ENCODE measurements at places on chromosomes 12 and 14. TPM values are rescaled to one million over a fixed set of nuclear protein-coding genes. Genes with fewer than 3 reads are reported as not detected.

GRCh38 chr14:64725261-64725815 lies 21.1 kb downstream of the PLEKHG3 start:
- peaks cover 57% of the 10 kb centered on the region for H3K4me1 ChIP-seq
- no peaks in the 10 kb centered on the region for H3K27me3 ChIP-seq
- H3K36me3 ChIP-seq = peaks cover 25% of the 10 kb centered on the region
- no peak for DNase-seq
- no peak overlapping the region for H3K4me3 ChIP-seq
- H3K27ac ChIP-seq = peak overlapping the region; percentile 1

GRCh38 chr14:51157012-51157411 lies 62.1 kb upstream of the TRIM9 start:
- H3K4me3 ChIP-seq = no peak overlapping the region
- H3K27ac ChIP-seq = no peak overlapping the region
- no peak for DNase-seq
- no peaks in the 10 kb centered on the region for H3K36me3 ChIP-seq
- H3K27me3 ChIP-seq = no peaks in the 10 kb centered on the region

DNA sequence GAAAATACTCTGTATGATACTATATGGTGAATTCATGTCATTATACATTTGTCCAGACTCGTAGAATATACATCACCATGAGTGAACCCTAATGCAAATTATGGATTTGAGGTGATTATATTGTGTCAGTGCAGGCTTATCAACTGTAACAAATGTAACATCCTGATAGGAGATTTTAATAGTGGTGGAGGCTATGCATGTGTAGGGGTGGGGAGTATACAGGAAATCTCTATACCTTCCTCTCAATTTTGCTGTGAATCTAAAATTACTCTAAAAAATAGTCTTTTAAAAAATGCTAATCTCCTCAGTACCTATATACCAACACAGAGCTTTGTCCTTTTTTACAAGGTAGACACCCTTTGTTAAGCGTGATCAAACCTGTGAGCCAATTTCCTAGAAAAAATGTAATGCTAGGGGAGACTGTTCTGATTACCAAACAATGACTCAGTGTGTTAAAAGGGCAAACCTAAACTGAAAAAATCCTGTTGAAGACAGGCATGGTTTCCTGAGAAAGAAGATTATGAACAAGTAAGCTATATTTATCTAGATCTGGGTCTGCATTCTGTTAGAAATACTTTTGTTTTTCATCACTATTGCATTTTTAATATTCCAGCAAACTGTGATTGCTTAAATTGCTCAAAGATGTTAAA lies 170.9 kb downstream of the DUSP6 start:
- H3K4me1 ChIP-seq = peaks cover 3% of the 10 kb centered on the region
- H3K36me3 ChIP-seq = no peaks in the 10 kb centered on the region

GRCh38 chr14:21197418-21198205 lies 41.7 kb upstream of the OR5AU1 start:
- no peaks in the 10 kb centered on the region for H3K27me3 ChIP-seq
- no peak overlapping the region for H3K27ac ChIP-seq
- no peaks in the 10 kb centered on the region for H3K4me1 ChIP-seq
- H3K4me3 ChIP-seq = no peak overlapping the region
- DNase-seq = no peak
- H3K36me3 ChIP-seq = no peaks in the 10 kb centered on the region

DNA sequence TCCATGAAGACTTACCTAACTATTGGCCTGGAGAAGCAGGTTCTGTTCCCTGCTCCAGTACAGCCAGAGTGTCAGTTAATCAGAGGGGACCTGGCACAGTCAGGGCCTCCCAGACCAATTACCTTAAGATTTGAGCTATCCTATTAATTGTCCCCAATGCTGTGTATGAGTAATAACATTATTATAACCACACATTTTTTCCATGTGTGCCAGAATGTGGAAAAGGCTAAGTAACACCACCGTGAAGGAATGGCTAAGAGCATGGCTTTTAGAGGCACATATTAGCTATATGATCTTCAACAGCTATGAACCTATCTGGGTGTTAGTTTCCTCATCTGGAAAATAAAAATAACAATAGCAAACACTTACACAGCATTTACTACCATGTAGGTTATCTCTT lies 111.1 kb upstream of the RAP1B start:
- H3K27me3 ChIP-seq = no peaks in the 10 kb centered on the region
- no peaks in the 10 kb centered on the region for H3K36me3 ChIP-seq
- no peak overlapping the region for H3K4me3 ChIP-seq
- H3K27ac ChIP-seq = no peak overlapping the region
- no peak for DNase-seq

DNA sequence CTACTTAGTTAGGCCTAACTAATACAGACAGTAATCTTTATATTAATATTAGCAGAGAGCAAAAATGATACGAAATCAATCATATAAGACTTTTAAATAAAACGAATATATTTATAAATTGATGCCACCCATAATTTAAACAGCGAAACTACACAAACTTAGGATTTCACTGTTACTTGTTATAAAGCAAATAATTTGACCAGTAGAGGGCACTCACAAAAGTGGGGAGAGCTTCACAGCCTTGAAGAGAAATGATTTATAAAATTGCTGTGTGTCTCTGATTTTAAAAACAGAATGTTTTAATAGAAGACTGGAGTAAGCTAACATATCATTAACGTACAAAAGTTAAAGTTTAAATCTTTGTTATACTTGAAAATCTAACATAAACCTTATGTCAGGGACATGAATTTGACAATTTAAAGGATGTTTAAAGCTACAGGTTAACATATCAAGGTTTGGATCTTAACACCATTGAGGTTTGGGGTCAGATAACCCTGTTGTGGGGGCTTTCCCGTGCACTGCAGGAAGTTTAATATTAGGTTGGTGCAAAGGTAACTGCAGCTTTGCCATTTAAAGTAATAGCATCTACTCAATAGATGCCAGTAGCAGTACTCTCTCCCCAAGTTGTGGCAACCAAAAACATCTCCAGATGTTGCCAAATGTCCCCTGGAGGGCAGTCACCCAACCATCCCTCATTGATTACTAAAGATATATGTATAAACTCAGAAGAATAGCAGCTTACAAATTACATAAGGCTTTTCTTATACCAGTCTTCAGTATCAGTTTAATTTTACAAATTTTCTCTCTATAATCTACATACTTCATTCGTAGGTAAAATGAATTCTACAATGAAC lies 9.3 kb downstream of the KRAS start:
- peaks cover 2% of the 10 kb centered on the region for H3K4me1 ChIP-seq
- no peak overlapping the region for H3K27ac ChIP-seq
- H3K27me3 ChIP-seq = no peaks in the 10 kb centered on the region
- no peak for DNase-seq
- H3K4me3 ChIP-seq = no peak overlapping the region

GRCh38 chr12:106978035-106978800 lies 8.7 kb downstream of the MTERF2 start:
- peaks cover 37% of the 10 kb centered on the region for H3K4me1 ChIP-seq
- H3K27me3 ChIP-seq = no peaks in the 10 kb centered on the region
- H3K4me3 ChIP-seq = no peak overlapping the region
- DNase-seq = no peak

DNA sequence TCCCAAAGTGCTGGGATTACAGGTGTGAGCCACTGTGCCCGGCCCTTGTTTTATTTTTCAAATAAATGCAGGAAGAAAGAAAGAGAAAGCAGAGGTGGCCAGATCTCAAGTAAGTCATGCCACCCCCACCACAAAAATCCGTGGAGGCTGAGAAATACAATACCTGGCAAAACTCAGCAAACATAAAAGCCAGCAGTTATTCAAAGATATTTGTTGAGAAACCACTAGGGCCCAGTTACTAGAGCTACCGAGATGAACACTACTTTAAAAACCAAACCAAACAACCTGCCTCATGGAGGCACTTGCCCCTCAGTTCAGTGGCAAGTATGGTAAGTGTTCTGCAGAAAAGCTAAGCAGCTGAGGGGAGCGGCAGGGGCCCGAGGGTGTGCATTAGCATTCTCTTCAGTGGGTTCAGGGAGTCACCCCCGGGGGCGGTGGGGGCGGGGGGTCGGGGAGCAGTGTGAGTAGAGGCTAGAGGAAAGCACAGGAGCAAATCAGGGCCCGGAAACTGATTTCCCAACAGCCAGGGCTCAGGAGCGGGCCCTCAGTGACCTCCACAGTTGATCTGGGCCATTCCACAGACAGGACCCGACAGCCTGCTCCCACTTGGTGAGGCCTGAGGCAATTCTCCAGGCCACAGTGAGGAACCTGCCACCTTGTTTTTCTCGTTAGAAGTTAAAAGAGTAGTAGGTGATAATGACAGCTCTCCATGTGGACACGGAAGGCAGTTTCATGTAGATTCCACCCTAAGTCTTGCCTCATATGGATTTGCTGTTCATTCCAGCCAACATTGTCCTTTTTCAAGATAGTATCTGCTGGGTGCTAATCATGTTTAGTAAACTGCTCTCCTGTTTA lies 8.6 kb downstream of the EVL start:
- H3K36me3 ChIP-seq = no peaks in the 10 kb centered on the region
- H3K4me1 ChIP-seq = peaks cover 1% of the 10 kb centered on the region
- H3K27me3 ChIP-seq = no peaks in the 10 kb centered on the region
- no peak overlapping the region for H3K27ac ChIP-seq

GRCh38 chr14:69087061-69087461 lies 65.9 kb downstream of the DCAF5 start:
- H3K27me3 ChIP-seq = no peaks in the 10 kb centered on the region
- peak overlapping the region; percentile 94 for H3K27ac ChIP-seq
- DNase-seq = no peak
- no peak overlapping the region for H3K4me3 ChIP-seq
- no peaks in the 10 kb centered on the region for H3K36me3 ChIP-seq

GRCh38 chr12:91608542-91608941 lies 425.9 kb upstream of the DCN start:
- H3K27me3 ChIP-seq = no peaks in the 10 kb centered on the region
- H3K4me1 ChIP-seq = peaks cover 3% of the 10 kb centered on the region
- no peaks in the 10 kb centered on the region for H3K36me3 ChIP-seq
- no peak overlapping the region for H3K4me3 ChIP-seq

- H3K4me3 ChIP-seq = no peak overlapping the region
- no peak overlapping the region for H3K27ac ChIP-seq
- H3K27me3 ChIP-seq = no peaks in the 10 kb centered on the region
- DNase-seq = no peak
- H3K4me1 ChIP-seq = no peaks in the 10 kb centered on the region
Observed at GRCh38 chr12:130972586-130972950, 18.9 kb downstream of the ADGRD1 start.

DNA sequence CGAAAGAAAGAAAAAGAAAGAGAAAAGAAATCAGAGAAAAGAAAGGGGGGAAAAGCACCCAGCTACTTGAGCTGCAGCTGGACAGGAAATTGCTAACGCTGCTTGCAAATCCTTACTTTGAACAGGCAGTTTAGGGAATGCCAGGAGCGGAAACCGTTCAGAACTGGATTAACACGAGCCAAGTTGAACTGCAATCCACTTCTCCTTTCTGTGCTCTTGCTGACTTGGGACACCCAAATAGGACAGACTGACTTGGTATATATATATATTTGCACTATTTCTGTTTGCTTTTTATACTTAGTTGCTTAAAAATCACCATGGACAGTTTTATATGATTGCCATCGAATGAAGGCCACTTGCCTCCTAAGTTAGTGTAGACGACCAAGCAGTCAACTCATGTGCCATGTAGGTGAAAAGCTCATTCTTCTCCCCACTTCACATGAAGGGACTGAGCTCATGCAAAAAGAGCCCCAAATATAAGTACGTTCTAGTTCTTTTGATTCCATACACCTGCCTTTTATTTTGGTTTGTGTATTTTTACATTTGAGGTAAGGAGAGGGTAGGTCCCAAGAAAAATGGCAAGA lies 5.5 kb downstream of the DUSP6 start:
- peaks cover 60% of the 10 kb centered on the region for H3K4me1 ChIP-seq
- peak overlapping the region; percentile 34 for H3K4me3 ChIP-seq
- H3K27ac ChIP-seq = no peak overlapping the region

DNA sequence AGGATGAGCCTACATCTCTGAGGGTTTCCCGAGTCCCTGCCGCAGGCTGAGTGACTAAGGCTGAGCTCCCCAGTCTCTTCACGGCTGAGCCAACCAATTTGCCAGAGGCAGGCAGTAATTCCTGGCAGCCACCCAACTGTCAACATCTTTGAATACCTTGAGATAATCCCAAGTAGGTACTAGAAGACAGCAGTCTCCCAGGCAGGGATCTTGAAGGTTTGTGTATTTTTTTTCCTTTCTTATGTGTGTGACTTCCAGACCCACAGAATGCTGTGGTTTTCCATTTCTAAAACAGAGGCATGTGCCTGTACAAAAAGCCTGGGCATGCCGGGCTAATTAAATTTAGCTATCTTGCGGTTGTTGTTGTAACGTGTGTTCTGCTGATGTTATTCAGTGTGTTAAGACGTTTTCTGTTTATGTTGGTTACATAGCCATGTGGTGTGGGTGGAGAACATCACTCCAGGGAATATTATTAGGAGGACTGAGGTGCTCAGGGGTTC lies 155.5 kb downstream of the ANO2 start:
- H3K4me3 ChIP-seq = no peak overlapping the region
- H3K4me1 ChIP-seq = no peaks in the 10 kb centered on the region
- no peaks in the 10 kb centered on the region for H3K27me3 ChIP-seq
- no peaks in the 10 kb centered on the region for H3K36me3 ChIP-seq

GRCh38 chr14:103367995-103368394 lies 17.2 kb upstream of the MARK3 start:
- H3K4me3 ChIP-seq = no peak overlapping the region
- no peaks in the 10 kb centered on the region for H3K27me3 ChIP-seq
- no peak for DNase-seq
- H3K4me1 ChIP-seq = no peaks in the 10 kb centered on the region
- H3K36me3 ChIP-seq = no peaks in the 10 kb centered on the region

GRCh38 chr14:53226553-53226952 lies 73.4 kb upstream of the DDHD1 start:
- no peak for DNase-seq
- no peaks in the 10 kb centered on the region for H3K4me1 ChIP-seq
- no peaks in the 10 kb centered on the region for H3K36me3 ChIP-seq

DNA sequence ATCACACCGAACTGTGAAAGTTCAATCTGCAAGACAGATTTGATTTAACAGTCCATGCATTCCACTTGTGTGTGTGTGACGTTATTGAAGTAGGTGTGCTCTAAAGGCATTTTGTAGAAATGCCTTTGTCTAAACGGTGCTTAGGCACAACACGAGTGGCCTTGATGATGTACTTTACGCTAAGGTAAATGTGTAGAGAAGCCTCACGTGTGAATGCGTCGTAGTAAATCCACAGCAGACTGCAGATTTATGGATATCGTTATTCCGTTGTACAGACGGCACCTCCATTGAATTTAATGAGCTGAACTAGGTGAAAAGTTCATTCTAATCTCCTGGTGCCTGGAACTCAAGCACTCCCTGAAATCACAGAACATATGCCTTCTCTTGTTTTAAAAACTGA lies 202.8 kb upstream of the STXBP6 start:
- H3K4me1 ChIP-seq = no peaks in the 10 kb centered on the region
- DNase-seq = no peak
- H3K4me3 ChIP-seq = no peak overlapping the region

GRCh38 chr14:30484976-30485375 lies 74.0 kb upstream of the G2E3 start:
- H3K36me3 ChIP-seq = no peaks in the 10 kb centered on the region
- H3K27ac ChIP-seq = no peak overlapping the region
- no peaks in the 10 kb centered on the region for H3K4me1 ChIP-seq
- H3K4me3 ChIP-seq = no peak overlapping the region
- DNase-seq = no peak

GRCh38 chr12:13451776-13452175 lies 255.2 kb downstream of the EMP1 start:
- no peak overlapping the region for H3K4me3 ChIP-seq

ADAM21 gene
- total RNA-seq = 0.14 TPM

LIN52 gene
- 8.7 TPM for total RNA-seq

CBX5 gene
- total RNA-seq = 52.7 TPM

PAX9 gene
- total RNA-seq = 4.5 TPM

NOVA1 gene
- 10.2 TPM for total RNA-seq

MMP14 gene
- 160 TPM for total RNA-seq
